NCI-H226 (cell line): ENCODE measurements at places on chromosomes 5 and 9.

- no peak for DNase-seq
These were observed 29.9 kb upstream of the PDE4D start for GRCh38 chr5:59923465-59923864.

DNA sequence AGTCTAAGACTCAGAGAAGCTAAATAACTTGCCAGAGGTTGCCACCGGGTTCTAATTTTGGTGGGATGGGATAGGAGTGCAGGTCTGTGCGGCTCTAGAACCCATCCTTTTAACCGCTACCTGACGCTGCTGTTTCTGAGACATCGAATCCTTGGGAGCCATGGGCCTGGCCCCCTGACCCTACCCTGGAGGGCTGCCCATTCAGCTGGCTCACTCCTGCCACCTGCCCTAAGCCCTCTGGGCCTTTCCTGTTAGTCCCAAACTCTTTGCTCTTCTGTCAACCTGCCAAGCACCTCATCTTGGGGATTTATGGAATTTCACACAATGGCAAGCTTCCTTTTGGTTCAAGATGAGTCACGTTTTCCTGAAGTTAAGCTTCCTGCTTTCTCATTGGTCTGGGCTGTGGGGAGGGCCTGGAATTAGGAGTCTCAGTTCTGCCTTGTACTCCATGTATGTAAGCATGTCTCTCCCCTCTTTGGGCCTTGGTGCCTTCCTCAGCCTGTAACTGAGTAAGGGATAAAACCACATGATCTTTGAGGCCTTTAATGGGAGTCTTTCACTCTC is 26.6 kb downstream of the ENHO start:
- peak; percentile 42 for DNase-seq

GRCh38 chr9:127788337-127789011 is 2.6 kb downstream of the CDK9 start:
- no peak for DNase-seq

DNA sequence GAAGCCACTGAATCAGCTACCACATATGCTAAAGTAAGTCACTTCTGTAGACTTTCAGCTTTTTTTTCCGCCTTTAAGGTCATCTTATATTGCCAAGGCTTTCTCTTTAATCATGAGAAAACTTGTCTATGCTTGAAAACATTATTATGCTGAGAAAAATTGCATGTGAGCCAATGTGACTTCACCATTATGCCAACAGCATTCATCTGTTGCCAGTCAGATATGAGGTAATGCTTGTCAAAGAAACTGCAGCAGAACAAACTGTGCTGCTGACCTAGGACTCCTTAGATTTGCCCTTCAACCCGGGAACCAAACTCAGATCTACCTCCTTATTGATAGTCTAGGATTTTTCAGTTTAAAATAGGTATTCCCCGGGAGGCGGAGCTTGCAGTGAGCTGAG is 34.3 kb downstream of the SLC44A1 start:
- DNase-seq: no peak

DNA sequence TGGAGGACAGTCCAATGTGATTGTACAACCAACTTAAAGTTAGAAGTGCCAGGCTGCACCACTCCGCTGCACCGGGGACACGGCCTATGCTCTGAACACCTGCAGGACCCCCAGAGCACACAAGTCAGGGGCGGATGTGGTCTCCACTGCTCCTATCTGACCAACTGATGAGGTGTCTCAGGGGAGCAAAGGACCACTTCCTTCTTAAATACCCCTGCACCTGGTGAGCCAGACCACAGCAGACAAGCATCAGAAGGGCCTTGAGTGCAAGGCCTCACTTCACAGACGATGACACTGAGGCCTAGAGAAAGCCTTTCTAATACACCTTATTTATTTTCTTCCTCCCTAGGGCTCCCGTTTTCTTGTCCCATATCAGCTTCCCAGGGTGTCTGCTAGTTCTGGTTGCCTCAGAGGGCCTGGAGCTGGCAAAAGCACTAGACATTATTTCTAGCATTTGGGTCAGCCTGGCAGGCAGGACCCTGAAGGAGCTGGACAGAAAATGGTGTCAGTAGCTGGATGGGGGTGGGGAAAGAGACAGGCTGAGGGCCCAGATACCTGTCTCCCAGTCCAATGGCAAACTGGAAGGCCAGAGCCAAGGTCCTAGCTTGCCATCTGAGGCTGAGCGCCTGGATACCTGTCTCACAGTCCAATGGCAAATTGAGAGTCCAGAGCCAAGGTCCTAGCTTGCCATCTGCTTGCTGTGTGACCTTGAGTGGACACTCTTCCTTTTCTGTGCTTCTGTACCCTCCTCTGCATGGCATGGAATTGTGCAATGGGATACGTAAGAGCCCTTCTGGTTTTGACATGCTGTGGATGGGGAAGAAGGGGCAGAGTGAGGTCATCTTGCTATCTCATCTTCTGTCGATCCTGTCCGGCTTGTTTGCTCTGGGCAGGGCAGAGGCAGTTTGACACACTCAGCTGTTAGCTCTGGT is 9.0 kb downstream of the CCDC69 start:
- no peak for DNase-seq

DNA sequence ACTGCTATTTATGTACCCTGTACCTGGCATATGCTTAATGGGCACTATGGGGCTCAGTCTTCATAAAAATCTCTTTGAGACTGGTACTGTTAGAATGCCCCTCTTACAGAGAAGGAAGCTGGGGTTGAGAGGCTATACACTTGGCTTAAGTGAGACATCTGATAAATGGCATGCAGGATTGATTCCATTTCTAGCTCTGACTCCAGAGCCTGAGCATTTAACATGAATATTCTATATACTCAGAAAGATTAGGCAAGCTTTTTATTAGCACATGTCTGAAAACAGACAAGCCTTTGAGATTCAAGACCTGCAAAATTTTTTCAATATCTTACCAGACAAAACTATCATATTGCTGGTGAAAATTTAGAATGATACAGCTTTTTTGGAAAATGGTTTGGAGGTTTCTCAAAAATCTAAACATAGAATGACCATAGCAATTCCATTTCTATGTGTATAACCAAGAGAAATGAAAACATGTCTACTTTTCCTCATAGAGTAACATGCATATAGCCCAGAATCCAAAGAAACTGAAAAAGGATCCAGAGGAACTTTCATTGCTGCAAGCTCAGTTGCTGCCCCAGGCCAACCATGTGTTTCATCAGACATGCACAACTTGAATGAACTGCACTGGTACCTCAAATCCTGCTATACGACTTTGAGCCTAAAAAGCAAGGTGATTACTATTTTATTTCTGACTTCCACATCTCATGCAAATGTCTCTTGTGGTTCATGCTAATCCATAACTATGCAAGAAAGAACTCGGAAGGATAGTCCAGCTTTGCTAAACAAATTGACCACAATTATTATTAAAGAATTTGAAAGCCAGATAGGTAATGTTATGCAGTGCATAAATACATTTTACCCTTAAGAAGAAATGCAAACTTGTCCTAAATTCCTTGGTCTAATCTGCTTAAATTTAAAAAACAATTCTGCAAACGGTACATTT is 389.0 kb upstream of the GRIA1 start:
- DNase-seq: no peak

DNA sequence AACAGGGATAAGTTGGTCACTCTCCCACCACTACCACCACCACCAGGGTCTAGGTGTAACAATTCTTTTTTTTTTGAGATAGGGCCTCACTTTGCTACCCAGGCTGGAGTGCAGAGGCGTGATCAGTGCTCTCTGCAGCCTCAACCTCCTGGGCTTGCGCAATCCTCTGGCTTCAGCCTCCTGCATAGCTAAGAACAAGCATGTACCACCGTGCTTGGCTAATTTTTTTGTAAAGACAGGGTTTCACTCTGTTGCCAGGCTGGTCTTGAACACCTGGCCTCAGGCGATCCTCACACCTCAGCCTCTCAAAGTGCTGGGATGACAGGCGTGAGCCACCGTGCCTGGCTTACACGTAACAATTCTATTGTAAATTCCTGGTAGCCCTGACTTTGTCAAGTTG is 27.5 kb downstream of the CORO2A start:
- DNase-seq: no peak

- DNase-seq: peak; percentile 32
These were observed 290.0 kb downstream of the CETN3 start for GRCh38 chr5:90119531-90119971.

DNA sequence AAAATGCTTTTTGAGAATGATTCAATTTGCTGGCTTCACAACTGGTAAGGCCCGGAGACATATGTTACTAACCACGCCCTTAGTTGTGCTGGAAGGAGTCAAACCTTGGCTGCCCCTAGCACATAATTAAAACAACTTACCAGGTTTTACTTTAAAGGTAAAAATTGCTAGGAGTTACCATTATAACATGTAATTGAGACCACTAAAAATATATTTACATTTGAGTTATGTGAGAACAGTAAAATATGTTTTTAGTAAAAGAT is 435.6 kb upstream of the CDH9 start:
- DNase-seq: no peak

GRCh38 chr5:132479111-132479951 is 11.2 kb downstream of the IRF1 start:
- DNase-seq: no peak

GRCh38 chr9:86580688-86581087 is 226.5 kb upstream of the TUT7 start:
- DNase-seq: no peak

- DNase-seq: no peak
These were observed 75.1 kb upstream of the RAI14 start for GRCh38 chr5:34580983-34581382.

DNA sequence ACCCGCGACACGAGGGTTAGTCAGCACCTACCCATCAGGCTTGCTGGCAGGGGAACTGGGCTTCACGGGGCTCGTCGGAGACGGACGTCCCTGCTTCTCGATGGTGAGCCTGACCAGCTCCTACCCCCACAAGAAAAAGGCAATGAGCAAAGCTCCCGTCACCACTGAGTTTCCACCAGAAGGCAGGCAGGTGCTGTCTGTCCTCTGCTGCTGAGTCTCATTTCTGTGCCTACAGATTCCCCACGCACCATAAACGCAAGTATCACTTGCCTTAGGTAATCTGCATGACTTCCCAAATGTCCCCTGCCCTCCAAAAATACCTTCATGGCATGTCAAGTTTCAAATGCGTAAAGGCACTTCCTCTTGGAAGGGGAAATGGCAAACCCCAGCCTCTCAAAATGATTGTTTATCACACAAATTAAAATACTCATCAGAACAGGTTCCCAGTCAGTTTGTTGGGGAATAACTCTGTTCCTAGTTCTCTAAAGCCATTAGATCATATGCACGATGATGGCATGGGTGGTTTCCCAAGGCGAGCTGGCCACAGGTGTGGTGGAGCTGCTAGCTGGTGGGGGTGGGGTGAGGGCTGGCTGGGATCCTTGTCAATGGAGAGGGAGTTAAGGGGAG is 85.0 kb downstream of the PRRT1B start:
- DNase-seq: no peak

GRCh38 chr9:101087426-101087825 is 58.9 kb downstream of the PLPPR1 start:
- DNase-seq: no peak

DNA sequence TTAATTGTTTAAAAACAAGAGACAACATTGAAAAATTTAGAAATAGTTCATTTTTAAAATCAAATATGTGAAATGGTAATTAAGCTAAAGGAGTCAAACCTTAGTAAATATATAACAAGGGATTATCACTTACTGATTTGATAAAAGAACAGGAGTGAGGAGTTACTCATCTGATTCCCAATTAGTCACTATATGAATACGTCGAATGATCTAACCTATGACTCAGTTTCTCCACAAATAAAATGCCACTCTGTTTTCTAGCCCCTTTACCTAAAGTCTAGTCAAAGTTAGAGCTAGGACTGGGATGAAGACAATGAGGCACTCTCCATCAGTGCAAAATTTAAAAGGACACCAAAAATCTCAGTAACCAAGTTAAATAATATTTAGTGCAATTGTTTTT is 70.4 kb upstream of the RASEF start:
- DNase-seq: no peak

DNA sequence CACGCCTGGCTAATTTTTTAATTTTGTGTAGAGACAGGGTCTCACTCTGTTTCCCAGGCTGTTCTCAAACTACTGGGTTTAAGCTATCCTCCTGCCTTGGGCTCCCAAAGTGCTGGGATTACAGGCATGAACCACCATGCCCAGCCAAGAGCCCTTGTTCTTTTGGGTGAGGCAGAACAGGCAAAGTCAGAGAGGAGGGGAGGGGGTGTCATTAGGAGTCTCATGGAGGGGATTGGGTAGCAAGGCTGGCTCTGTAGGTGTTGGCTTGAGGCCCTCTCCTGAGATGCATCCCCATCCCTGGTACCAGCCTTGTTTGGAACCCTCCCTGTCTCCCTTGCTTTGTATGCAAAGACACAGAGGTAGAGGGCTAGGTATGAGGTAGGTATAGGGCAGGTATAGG is 24.1 kb downstream of the GSN start:
- DNase-seq: no peak

DNA sequence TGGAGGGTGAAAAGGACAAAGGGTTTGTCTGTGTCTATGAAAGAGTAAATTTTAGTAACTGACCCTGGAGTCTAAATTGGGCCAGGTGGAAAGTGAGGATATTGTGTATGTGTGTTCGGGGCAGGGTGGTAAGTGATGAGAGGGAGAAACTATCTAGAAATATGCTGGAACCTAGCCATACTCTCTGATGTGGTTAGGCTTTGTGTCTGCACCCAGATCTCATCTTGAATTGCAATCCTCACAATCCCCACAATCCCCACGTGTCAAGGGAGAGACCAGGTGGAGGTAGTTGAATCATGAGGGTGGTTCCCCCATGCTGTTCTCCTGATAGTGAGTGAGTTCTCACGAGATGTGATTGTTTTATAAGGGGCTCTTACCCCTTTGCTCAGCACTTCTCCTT is 60.6 kb downstream of the COMMD10 start:
- DNase-seq: no peak

- no peak for DNase-seq
These were observed 9.1 kb downstream of the SLC22A5 start for GRCh38 chr5:132378580-132378979.

- no peak for DNase-seq
These were observed 485 bp downstream of the FAM53C start for GRCh38 chr5:138338411-138339090.

DNA sequence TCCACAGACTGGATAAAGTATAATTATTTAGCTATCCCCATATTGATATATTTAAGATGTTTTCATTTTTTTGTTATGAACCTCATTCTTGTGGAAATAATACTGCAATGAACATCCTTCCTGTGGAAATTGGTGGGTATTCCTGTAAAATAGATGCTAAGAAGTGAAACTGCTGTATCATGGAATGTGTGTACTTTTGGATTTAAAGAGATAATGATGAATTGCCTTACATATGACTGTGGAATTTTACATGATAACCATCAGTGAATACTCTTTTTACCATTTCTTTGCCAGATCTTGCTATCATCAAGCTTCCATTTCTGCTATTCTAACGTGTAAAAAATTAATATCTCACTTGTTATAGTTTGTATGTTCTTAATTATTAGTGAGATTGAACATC is 847.9 kb downstream of the EFNA5 start:
- DNase-seq: no peak

- DNase-seq: no peak
These were observed 4.1 kb downstream of the CCDC69 start for GRCh38 chr5:151219789-151220188.

DNA sequence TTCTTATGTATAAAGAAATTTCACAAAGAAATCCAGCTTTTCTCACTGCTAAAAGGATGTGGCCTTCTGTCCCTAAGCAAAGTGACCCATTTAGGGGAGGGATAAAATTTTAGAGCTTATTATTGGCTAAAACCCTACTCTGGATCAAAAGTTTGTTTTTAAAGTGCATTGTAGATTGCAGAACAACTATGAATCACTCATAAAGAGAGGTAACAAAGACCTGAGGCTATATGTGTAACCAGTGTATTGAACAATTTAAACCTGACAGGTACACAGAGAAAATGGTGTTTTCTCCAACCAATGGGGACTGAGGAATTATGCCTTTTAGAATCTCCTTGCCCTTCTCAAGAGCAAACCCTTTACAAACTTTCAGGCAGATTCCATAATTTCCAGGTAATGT is 86.6 kb downstream of the MUSK start:
- no peak for DNase-seq
